ENCODE measurements at places on chromosomes 2 and 18. TPM values are rescaled to one million over a fixed set of nuclear protein-coding genes. Genes with fewer than 3 reads are reported as not detected.

GRCh38 chr2:43169099-43169945, 57.1 kb downstream of the ZFP36L2 start:
- no peak for ATAC-seq

PROM2 gene
- 5.7 TPM for total RNA-seq

NOSTRIN gene
- total RNA-seq, result 0.26 TPM

CD8B2 gene
- 0.85 TPM for total RNA-seq

TFPI gene
- 10.4 TPM for total RNA-seq

DNA sequence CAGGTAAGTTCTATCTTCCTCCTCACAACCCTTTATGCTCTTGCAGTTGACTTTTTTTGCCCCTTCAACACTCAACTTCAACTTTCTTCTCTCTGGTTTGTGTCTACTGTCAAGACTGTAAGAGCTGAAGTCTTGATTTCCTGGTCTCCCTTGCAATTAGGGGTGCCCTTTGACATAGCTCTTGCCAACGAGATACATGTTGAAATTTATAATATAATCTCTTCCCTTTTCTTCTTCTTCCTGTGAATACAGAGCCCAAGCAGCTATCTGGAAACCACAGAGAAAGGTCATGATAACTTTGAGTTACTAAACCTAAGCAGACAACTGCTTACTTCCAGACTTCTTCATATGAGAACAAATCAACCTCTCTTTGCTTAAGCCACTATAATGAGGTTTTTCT, 163.5 kb downstream of the MC4R start:
- ATAC-seq, result no peak

DNA sequence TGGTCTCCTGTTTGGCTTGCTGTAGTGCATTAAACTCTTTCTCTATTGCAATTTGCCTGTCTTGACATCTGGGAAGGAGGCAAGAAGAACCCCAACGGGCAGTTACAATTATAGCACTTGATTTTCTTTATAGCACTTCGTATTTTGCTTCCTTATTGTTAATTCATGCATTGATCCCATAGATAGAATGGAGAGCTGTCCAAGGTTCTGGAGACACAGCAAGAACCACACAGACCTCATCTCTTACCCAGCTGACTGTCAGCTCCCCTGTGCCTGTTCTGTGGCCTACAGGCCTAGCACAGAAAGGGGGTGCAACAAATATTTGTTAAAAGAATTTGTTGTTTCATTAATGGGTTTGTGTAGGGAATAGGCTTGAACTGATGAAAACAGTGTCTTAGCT, 194.3 kb downstream of the GALNT1 start:
- peak; percentile 26 for ATAC-seq

- ATAC-seq, result no peak
Measured at GRCh38 chr2:241019441-241020139, 21.2 kb downstream of the SNED1 start.

- ATAC-seq, result no peak
Measured at GRCh38 chr2:181992776-181993175, 7.1 kb downstream of the PPP1R1C start.

GRCh38 chr2:36168115-36168514, 187.5 kb upstream of the CRIM1 start:
- no peak for ATAC-seq

- no peak for ATAC-seq
Measured at GRCh38 chr2:222120933-222121332, 177.9 kb downstream of the PAX3 start.

CFAP65 gene
- 1.1 TPM for total RNA-seq

ALPP gene
- total RNA-seq, result 0.09 TPM

- ATAC-seq, result no peak
Measured at GRCh38 chr18:58721566-58722239, 50.4 kb downstream of the MALT1 start.

NCKAP5 gene
- total RNA-seq, result 1.3 TPM

- no peak for ATAC-seq
Measured at GRCh38 chr18:74498712-74499627, 2.8 kb downstream of the CNDP2 start.

DNA sequence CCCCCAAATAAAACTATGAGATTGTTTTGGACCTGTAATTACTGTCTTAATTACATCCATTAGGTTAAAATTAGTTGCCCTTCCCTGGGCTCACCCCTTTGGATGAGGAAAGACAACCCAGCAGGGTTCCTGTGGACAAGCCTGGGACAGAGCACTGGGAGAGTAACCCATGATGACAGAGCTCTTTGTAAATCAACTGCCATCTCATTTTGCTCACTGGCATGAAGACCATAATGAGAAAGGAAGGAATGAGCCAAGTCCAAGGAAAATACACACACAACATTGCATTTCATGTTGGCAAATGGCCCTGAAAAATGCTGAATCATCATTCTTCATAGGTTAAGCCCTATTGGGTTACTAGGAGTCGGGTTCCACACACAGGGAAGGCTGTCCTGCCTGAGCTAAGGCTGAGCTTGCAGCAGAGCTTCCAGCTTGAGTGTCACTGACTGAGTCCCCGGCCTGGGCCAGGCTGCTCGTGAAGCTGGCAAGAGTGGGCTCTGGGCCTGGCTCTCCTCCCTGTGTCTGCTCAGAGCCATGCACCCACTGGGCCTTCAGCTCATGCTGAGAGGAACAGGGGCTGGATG, 94.1 kb upstream of the ACAA2 start:
- ATAC-seq, result no peak
